ENCODE measurements at places on chromosomes 6 and 20. TPM values are rescaled to one million over a fixed set of nuclear protein-coding genes. Genes with fewer than 3 reads are reported as not detected.

- no peak for DNase-seq
Observed at GRCh38 chr20:18705490-18705889, 108.1 kb upstream of the SCP2D1 start.

- DNase-seq, result no peak
Observed at GRCh38 chr20:46218656-46219055, 89.6 kb downstream of the CDH22 start.

DNA sequence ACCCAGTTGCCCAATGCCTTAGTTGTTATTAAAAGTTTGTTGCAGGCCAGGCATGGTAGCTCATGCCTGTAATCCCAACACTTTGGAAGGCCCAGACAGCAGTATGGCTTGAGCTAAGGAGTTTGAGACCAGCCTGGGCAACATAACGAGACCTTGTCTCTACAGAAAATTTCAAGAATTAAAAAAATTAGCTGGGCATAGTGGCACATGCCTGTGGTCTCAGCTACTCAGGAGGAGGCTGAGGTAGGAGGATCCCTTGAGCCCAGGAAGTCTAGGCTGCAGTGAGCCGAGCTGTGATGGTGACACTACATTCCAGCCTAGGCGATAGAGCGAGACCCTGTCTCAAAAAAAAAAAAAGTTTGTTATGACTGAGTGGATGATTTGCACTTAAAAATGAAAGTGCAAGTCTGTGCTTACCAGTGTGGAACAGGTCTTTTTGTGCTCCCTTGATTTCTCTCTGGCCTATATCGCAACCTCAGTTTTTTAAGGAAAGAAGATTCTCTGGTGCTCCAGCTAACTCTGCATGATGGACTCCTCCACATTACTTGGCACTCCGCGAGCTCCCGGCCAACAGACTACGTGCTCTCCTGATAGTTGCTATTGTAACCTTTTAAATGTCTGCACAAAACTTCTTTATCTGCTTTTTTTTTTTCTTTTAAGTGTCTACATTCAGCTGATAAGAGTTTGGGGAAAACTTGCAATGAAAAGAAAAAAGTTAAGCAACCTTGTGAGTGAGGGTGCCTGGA lies 22.1 kb downstream of the ZKSCAN3 start:
- no peak for DNase-seq

GRCh38 chr20:51541189-51542032 lies 1.1 kb downstream of the NFATC2 start:
- DNase-seq, result no peak

DNA sequence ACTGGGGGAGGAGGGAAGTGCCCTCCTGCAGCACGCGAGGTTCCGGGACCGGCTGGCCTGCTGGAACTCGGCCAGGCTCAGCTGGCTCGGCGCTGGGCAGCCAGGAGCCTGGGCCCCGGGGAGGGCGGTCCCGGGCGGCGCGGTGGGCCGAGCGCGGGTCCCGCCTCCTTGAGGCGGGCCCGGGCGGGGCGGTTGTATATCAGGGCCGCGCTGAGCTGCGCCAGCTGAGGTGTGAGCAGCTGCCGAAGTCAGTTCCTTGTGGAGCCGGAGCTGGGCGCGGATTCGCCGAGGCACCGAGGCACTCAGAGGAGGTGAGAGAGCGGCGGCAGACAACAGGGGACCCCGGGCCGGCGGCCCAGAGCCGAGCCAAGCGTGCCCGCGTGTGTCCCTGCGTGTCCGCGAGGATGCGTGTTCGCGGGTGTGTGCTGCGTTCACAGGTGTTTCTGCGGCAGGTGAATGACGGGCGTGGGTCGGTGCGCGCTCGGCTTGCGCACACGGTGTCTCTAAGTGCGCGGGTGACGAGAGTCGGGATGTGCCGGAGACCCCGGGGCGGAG lies at the start of gene CDKN1A:
TSS of gene CDKN1A (plus strand) at position 227 of the 555 bp plus-strand sequence. CDS start 5,388 bp downstream, outside the sequence.
- peak; percentile 82 for DNase-seq

- DNase-seq, result no peak
Observed at GRCh38 chr6:145829102-145829501, 14.5 kb upstream of the FBXO30 start.

GRCh38 chr6:157929765-157930319 lies 51.8 kb upstream of the SYNJ2 start:
- no peak for DNase-seq

GRCh38 chr6:39223061-39223460 lies 6.2 kb downstream of the KCNK5 start:
- DNase-seq, result no peak

GRCh38 chr20:41347523-41348429 lies 7.2 kb downstream of the LPIN3 start:
- no peak for DNase-seq

DNA sequence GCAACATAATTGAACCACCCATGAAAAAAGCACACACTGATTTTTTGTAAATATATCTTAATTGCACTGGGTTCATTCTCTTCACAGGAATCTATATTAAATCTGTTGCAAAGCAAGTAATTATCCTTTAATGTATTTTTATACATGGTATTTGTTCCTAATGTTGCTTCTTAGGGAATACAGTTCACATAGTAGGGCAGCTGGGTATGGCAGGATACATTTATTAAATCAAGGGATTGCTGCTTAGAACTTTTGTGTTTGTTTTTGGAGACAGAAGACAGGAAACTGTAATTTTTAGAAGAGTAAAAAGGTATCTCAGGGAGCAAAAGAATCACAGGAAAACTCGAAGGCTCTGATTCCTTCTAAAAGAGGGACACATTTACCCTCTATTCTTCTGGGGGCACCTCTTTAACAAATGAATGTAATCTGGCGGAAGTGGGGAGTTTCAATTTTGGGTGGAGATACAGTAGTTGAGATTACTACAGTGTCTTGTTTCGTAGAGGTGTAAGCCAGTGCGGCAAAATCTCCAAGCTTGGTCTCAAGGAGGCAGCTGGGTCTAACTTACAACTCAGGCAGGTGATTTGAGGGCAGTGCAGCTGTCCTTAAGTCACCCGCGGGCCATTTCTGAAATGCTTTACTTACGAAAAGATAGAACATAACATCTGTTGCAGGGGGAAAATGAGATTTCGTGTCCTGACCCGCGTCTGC lies 812 bp upstream of the SMIM13 start:
- no peak for DNase-seq

- DNase-seq, result no peak
Observed at GRCh38 chr20:35662551-35662950, 2.1 kb downstream of the CPNE1 start.

GRCh38 chr6:71649915-71650314 lies 236.4 kb upstream of the RIMS1 start:
- DNase-seq, result no peak

- no peak for DNase-seq
Observed at GRCh38 chr20:4176187-4176586, 160.8 kb upstream of the RNF24 start.

DNA sequence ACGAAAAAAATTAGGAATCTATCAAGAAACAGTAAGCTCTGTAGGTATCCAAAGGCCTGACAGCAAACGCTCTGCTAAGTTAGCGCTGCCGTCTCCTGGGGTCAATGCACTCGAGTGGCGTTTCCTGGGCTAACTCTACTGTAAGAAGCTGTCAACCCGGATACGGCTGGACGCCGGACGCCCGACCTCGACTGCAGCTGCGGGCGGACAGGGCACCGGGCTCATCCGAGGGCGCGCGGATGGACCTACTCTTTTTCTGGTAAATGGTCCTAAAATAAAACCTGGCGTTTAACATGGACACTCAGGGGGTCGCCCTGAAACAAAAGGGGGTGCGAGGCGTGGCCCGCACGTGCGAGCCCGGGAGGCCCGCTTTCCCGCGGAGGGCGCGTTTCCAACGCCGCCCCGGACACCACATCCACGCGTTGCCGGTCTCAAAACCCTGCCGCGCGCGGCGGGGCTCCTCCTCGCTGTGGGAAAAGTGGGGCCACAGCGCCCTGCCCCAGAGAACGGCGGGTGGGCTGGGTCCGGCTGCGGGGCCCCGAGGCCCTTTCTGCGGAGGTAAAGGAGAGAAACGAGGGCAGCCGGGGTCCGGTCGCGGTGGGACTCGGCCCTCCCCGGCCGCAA lies 537 bp downstream of the TCP1 start:
- DNase-seq, result peak; percentile 29

- no peak for DNase-seq
Observed at GRCh38 chr6:18497006-18497405, 109.9 kb downstream of the RNF144B start.

GRCh38 chr6:88867841-88868731 lies 95.3 kb downstream of the RNGTT start:
- no peak for DNase-seq

DNA sequence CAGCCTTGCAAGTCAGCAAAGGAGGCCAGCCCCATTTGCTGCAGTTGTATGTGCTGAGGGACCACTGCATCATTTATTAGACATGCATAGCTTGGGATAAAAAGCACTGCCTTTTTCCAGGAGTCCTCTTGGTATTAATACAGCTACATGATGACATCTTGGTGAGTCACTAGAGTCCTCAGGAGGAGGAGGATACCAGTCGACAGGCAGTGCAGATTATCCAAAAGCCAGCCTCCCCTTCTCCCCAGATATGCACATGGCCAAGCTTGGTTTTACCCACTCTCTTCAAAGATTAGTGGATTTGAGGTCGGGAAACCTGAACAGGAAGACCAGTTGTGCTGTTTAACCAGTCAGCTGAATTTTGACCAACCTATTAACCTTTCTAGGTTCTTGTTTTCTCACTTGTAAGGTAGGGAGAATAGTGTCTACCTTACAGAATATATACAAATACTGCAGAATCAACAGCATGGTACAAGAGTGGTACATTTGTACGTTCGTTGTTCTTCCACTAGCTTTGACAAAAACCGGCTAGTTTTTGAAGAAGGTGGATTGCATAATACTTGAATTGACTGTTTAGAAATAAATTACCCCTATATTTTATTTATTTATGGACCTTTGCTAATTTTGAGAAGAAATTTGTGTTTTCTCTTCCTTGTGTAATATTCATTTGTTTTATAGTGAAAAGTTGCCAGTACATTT lies 31.9 kb downstream of the VAPB start:
- DNase-seq, result no peak

GRCh38 chr6:26525838-26526237 lies 12.3 kb upstream of the HMGN4 start:
- DNase-seq, result no peak

GRCh38 chr6:154705471-154706113 lies 27.6 kb upstream of the SCAF8 start:
- no peak for DNase-seq

DNA sequence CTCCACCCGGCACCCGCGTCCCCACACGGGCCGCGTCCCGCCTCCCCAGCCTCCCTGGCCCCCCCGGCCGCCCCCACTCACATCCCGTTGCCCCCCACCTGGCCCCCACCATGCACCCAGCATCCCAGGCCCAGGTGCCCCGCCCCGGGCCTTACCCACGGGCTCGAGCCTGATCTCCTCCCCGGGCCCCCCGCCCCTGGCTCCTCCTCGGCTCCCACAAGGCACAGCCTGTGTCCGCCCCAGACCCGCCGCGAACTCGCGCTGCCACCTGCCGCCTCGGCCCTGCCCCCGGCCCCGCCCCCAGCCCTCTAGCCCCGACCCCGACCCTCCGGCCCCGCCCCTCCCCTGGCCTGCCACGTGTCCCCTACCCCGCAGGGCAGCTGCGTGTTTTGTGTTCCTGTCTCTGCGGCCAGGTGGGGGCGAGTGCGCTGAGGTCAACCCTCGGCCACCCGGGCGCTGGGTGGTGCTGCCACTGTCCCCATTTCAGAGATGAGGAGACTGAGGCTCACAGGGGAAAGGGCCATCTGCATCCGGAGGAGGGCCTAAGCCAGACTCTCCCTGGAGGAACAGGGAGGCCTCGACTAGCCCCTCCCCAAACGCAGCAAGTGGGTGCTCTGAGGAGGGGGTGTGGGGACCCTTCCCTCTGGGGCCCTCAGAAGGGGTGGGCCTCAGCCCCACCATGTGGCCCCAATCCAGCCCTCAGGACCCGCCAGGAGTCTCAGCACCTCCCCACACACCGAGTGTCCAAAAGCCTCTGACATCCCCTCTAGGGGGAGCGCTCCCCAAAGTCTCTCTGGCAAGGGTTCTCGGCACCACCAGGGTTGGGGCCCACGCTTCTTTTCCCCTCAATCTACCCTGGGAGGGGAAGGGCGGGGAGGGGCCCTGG lies 99.8 kb downstream of the TAF4 start:
- DNase-seq, result no peak

GRCh38 chr6:39059496-39060310 lies 11.1 kb downstream of the GLP1R start:
- DNase-seq, result no peak

DNA sequence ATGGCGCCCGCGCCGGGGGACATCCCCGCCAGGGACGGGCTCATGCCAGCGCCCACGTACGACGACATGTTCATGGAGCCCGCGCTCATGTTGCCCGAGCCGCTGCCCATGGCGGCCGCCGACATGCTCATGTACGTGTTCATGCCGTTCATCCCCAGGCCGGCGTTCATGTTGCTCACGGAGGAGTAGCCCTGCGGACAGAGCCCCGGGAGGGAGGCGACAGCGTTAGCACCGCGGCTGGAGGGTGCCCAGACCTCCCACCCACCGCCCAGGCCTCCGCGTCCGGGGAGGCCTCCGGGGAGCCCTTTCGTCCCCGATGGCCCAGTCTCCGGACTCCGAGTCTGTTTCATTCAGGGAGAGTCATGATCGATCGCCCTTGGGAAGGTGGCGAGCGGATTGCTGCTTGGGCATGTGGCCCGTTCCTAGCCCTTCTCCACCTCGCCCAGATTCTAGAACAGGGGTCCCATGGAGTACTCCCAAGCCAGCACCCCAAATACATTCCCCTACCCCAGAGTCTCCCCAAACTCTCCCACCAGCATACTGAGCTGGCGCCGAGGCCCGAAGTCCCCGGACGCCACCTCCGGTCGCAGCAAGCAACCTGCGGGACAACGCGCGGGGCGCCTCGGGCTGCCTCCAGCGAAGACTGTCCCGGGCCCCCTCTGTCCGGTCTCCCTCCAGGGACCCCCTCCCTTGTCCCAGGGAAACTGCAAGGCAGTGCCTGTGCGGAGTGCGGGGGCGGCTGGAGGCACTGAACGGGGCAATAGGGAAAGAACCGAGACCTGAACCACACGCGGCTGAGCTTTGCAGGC lies 1.2 kb downstream of the FOXA2 start:
- no peak for DNase-seq

GRCh38 chr6:55937951-55938690 lies 62.7 kb upstream of the BMP5 start:
- no peak for DNase-seq

DNA sequence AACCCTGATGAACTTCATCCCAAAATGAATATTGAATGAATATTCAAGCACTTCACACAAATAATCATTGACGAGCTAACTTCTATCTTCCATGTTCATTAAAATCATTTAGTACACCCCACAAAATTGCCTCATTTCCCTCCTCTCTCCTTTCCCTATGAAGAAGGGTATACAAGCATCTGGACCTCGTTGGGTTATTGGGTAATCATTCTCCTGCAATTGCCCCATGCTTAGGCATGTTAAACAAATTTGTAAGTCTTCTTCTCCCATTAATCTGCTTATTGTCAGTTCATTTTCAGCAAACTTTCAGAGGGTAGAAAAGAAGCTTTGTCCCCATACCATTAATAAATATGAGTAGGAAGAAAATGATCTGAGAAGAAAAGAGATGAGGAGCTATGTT lies 27.6 kb downstream of the PRKN start:
- no peak for DNase-seq

Gene PRRT1
- 2.4 TPM for polyA plus RNA-seq

Gene BMP5
- polyA plus RNA-seq, result 6.7 TPM

Gene CST4
- not detected for polyA plus RNA-seq

Gene IPCEF1
- polyA plus RNA-seq, result 9.7 TPM

Gene CLPSL2
- polyA plus RNA-seq, result 0.53 TPM

Gene CLDN20
- 0.92 TPM for polyA plus RNA-seq

Gene ECT2L
- 0.36 TPM for polyA plus RNA-seq

Gene ANGPT4
- 0.20 TPM for polyA plus RNA-seq

Gene HCRTR2
- polyA plus RNA-seq, result 0.37 TPM

Gene ULBP2
- polyA plus RNA-seq, result 0.75 TPM

Gene SLC13A3
- polyA plus RNA-seq, result 19.7 TPM

Gene LAMA5
- 167 TPM for polyA plus RNA-seq

Gene EPHA7
- polyA plus RNA-seq, result 49.3 TPM

Measured in renal cortex interstitium (tissue), 15 donors.